ENCODE measurements at places on chromosomes 1 and 21. TPM values are rescaled to one million over a fixed set of nuclear protein-coding genes. Genes with fewer than 3 reads are reported as not detected.

DNA sequence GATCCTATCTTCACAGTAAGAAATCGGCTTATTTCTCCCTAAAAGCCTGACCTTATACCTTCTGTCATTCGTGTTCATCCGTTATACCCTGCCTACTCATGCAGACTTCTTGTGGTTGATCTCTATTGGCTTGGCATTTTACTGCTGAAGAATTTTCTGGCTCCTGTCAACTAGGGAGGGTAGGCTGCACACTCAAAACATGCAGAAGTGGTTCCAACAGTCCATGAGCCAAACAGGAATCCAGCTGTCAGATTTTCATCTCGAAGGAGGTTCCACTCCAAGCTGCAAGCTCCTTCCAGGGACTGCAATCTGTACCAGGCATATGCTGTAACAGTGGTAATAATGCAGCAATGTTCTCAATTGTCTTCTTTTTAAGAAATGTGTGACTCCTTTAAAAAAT is 10.1 kb downstream of the DNAJC11 start:
- DNase-seq, result no peak

DNA sequence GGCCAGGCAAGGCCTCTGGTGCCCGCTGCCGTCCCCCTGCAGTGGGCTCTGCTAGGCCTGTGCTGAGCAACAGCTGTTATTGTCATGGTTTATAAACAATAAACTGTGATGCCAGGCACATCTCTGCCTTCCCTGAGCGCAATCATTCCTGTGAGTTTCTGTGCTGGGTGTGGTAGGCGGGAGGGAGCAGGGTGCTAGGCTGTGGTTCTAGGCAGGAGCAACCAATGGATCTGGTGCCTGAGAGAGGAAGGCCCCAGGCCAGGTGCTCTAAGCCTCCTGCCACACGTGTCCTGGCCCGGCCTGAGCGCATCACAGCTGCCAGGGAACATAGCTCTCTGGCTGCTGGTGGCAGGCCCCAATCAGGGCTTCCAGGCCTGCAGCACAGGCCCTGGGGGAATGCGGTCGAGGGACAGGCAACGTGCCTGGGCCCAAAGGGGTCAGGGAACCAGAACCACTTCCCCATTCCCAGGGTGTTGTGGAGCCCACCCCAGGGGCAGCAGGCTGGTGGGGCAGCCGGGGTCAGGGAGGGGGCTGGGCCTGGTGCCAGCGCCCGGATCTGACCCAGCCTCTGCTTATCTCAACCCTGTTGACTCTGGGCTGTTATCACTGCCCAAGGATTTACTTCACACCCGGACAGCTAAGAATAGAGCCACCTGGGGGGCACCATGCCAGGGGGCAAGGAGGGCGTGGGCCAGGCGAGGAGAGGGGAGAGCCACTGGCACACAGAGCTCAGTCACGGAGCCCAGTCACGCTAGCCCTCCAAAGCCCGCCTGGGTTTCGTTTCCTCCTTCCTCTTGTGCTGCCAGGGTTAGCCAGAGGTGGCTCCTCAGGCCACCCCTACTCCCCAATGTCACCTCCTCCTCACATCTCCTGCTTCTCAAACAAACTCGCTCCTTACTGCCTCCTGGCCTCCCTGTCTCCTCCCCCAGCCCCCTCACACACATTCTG is 11.5 kb downstream of the TRIM46 start:
- DNase-seq, result peak; percentile 94

GRCh38 chr1:160858097-160858496 is 4.6 kb downstream of the CD244 start:
- no peak for DNase-seq

GRCh38 chr1:223189903-223190724 is 47.1 kb upstream of the TLR5 start:
- no peak for DNase-seq

GRCh38 chr21:18951271-18952038 is 547.9 kb upstream of the TMPRSS15 start:
- peak; percentile 30 for DNase-seq

DNA sequence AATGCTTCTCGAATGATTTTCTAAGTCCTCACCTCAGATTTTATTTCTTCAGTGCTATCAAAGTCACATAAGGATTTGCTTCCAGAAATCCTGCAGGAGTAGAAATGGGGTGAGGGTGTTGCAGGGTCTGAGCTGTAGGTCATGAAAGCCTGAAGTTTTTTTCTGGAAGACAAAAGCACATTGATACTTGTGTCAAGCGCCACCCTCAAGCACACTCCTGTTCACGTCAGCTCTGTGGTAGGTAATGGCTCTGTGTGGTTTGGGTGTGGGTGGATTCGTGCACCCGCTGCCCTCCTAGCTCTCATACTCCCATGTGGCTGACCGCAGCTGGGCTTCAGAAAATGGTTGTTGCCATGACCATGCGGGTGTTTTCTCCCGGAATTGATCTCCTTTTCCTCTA is 39.9 kb downstream of the AKNAD1 start:
- DNase-seq, result no peak

GRCh38 chr1:28915031-28915895 is 894 bp downstream of the EPB41 start:
- peak; percentile 34 for DNase-seq

DNA sequence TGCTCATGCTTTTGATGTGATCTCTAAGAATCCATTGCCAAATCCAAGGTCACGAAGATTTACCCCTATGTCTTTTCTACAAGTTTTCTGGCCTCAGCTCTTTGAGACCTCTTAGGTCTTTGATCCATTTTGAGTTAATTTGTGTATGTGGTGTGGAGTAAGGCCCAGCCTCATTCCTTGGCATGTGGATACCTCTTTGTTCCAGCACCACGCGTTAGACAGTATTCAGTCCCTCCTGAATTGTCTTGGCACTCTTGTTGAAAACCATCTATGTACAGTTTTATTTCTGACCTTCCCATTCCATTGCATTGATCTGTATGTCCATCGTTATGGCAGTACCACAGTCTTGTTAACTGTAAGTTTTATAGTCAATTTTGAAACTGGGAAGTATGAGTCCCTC is 8.0 kb upstream of the FTCD start:
- DNase-seq, result no peak

- no peak for DNase-seq
Measured at GRCh38 chr1:7535934-7536878, 234.9 kb upstream of the VAMP3 start.

DNA sequence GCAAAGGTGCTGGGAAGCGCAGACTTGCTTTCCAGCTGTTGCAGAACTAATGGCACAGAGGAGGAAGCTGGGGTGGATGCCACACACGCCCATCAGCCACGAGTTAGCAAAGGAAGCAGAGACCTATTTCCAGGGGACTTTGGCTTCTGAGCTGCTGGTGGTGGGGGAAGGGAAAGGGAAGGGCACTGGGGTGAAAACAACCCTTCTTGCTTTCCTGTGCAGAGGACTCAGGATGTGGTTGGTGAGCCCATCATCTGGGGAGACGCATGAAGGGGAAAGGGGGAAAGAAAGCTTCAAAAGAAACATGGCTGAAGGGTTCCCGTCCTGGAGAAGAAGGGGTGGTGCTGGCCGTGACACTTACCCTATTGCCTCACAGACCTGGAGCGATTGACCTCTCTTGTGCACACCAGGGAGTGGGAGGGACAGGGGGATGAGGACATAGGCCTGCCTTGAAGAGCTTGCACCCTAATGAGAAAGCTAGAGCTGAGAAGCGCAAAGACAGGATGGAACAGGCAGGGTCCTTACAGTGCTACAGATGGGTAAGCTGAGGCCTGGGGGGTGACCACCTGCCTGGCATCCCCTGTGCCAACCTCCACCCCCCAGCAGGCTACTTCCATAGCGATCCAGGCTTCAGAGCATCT is 140.8 kb upstream of the RAB4A start:
- peak; percentile 57 for DNase-seq

- DNase-seq, result no peak
Measured at GRCh38 chr1:191971447-191971846, 186.8 kb upstream of the RGS18 start.

GRCh38 chr1:172163498-172164215 is 256.8 kb upstream of the C1orf105 start:
- no peak for DNase-seq

DNA sequence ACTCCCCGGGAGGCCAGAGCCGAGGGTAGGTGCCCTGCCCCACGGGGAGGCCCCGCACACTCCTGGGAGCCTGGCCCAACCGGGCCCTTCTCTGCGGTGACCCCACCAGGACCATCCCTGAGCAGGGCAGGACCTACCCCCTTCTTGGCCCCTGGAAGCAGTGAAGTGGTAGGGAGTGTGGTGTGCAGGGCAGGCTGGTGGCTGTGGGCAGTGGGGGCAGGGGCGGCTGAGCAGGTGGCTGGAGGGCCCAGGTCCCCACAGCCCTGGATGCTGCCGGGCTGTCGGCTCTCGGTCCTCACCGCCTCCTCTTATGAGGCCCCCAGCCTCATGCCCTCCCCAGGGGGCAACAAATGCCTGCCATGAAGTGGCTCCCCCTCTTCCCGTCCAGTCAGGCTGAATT is 19.5 kb downstream of the PLCH2 start:
- no peak for DNase-seq

DNA sequence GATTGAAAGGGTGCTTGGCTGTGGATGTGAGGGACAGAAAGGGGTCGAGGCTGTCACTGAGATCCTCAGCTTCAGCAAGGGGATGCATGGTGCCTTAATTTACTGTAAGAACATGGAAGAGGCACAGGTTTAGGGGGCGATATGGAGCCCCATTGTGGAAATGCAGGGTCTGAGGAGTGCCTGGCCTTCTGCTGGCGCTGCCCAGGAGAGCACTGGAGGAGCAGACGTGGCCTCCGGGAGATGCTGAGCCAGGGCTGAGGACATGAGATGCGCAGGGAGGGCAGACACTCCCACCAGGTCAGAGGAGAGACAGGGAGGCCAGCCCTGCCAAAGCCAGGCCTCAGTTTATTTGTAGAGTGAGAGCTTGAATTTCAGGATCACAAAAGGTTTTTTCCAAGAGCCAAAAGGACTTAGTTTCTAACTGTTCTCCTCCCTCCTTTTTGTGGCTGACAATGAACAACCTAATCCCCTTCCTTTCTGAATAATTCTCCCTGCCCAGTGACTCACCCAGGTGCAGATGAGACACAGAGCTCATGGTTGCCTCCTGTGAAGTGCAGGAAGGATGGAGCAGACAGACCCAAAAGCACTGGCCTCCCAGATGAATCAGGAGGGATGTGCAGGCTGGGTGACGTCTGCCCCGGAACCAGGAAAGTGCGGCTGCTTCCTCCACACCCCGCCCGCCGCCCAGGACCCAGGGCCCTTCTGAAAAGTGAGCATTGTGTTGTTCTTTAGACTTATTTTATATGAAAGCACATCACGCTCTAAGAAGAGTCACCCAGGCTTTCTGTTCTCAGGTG is 73.0 kb upstream of the TMPRSS2 start:
- no peak for DNase-seq

DNA sequence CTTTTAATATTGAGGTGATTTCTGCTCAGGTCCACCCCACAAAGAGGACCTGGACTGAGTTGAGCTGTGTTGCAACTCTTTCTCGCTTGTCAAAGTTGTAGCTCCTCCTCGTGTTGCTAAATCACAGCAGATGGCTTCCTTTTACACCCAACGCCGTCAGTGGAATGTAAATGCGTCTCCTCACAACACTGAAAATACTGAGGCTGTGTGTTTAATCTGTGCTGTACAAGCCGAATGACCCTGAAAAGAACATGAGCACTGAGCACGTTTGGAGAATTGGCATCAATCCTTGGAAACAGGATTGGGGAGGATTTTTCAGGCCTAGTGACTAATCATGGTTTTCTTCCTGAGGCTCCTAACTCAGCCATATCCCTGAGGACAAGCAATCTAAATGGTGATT is 196.0 kb downstream of the CRB1 start:
- DNase-seq, result peak; percentile 13

DNA sequence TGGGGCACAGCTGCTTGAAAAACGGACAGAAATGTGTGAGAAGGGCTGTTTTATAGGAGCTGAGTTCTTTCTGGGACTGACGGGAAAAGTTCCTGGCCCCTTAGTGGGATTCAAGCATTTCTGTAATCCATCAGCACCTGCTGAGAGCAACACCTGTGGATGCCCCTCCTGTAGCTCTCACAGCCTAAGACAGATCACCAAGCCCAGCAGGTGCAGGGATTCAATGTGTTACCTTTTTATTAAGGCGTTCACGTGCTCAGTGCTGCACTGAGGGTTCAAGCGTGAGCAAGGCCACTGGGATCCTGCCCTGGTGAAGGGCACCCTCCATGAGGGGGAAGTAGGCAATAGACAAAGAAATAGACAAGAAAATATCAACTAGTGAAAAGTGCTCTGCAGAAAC is 14.9 kb downstream of the OLFML2B start:
- DNase-seq, result no peak

- DNase-seq, result no peak
Measured at GRCh38 chr1:84693005-84693404, 2.7 kb upstream of the SSX2IP start.

GRCh38 chr1:227010645-227011044 is 70.6 kb downstream of the COQ8A start:
- DNase-seq, result no peak

- DNase-seq, result peak; percentile 56
Measured at GRCh38 chr1:41381692-41382479, 20.7 kb downstream of the FOXO6 start.

DNA sequence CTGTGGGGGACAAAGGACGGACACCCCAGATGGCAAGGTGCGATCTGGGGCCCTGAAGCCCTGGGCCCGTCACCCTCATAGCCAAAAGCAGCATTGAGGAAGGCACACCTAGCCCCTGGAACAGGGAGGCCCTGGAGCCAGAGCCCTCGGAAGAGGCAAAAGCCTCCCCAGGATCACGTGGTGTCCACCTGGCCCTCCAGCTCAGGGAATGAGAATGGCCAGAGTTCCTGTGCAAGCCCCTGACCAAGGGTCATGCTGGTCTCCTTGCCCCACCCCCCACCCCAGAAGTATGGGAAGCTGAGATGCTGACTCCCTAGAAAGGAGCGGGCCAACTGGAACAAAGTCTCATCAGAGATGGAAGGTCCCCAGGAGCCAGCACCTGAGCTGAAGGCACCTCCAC is 1.0 kb upstream of the PDZK1IP1 start:
- no peak for DNase-seq

- DNase-seq, result no peak
Measured at GRCh38 chr21:37210130-37210529, 57.0 kb downstream of the VPS26C start.

GRCh38 chr1:200405264-200405663 is 4.6 kb downstream of the ZNF281 start:
- DNase-seq, result no peak

DNA sequence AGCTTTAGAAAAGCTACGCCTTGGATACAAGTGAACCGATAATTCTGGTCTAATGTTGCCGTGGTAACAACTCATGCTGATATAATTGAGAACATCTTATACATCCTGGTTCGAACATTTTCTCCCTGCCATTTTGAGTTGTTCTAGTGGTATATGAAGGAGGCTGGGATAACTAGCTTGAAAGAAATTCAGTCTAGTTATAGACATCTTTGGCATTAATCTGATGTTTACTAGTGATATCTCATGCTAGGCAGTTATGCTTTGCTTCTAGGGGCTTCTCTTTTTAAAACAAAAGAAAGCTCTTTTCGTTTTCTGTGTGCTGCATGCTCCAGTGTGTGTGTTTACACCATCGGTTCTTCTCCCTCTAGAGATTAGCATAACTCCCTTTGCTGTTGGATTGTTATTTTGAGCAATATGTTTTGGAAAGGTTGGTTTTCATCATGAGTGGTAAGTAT is 20.5 kb downstream of the PRKACB start:
- no peak for DNase-seq

AADACL4 gene
- not detected for total RNA-seq

LCE2B gene
- total RNA-seq, result not detected

TLR5 gene
- total RNA-seq, result 8.2 TPM

SLC25A24 gene
- total RNA-seq, result 21.5 TPM

RYR2 gene
- total RNA-seq, result 17.1 TPM

PGLYRP4 gene
- total RNA-seq, result not detected

RRP15 gene
- 7.9 TPM for total RNA-seq

OR6K3 gene
- total RNA-seq, result not detected

SDC3 gene
- 7.8 TPM for total RNA-seq

OR2L13 gene
- total RNA-seq, result not detected

NBPF9 gene
- 15.6 TPM for total RNA-seq

CFHR2 gene
- not detected for total RNA-seq

Data from body of pancreas (tissue), 4 donors.